ENCODE measurements at places on chromosomes 4 and X.

DNA sequence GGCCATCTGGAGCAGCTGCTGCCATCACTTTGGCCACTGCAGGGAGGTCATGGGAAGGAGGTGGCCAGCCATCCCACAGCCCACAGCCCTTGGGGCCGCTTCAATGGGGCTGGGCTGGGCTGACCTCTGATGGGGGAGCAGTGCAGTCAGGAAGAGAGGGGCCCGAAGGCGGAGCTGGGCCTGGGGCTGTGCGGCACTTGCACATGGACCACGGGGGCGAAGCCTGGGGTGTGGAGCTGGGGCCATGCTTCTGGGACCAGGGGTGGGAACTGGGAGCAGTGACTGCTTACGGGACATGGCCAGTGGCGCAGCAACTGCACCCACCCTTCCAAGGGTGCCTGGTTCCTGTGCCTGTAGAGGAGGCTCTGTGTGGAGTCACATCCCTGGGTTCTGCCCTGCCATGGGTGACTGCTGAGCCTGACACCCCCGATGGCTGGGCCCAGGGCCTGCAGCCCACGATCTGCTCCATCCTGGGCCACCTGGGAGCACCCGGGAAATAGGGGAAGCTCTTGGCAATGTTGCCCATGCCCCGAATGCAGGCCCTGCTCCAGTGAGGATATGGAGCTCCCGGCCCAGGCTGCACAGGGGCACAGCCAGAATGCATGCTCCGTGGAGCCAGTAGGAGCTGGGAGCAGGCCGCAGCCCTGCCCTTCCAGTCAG, 22.4 kb upstream of the SULT1B1 start:
- peak; percentile 6 for DNase-seq

DNA sequence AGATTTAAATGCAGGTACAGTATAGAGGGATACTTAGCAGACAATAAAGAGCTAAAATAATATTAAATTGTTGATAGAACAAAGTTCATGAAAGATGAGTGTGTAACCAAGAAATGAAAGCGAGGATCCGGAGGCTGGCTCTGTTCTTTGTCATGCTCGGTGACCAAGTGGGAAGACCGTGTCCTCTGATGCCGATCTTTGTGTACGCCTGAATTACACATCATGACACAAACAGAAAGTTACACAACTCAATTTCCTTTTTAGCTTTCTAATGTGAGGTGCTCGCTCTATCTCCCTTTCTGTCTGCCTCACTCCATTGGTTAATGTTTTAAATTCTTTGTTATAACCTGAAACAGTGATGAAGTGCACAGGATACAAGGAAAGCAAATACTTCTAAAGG, 114.8 kb upstream of the NEIL3 start:
- DNase-seq = no peak

DNA sequence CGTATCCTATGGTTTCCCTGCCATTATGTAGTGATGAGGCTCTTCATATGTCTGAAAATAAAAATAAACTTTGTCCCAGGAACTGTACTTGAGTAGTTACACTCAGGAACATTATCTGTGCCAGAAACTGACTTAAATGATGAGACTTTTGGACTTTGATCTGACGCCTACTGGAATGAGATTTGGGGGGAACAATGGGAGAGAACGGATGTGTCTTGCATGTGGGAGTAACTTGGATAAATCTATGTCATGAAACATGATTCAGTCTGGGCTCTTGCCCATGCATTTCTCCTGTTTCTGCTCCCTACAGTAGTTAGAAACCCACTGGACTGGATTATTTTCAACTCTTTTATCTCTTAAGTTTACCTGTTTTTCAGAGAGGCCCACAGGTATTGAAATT, 2351.4 kb downstream of the PCDH7 start:
- no peak for DNase-seq

DNA sequence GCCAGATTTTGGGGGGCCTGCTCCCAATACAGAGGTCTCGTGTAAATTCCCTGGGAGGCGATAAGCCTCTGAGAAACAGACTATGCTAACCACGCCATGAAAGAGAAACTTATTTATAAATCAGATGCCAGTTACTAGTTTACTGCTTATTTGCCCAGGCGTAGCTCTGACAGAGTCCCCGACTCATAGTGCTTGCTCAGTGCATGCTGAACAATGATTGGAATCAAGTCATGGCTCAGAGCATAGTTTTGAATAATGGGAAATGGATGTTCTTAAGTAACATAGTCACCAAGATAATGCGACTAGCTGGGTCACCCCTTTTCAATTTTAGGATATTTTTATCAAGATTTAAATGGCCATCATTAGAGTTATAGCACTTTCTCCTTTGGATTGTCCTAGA, 39.9 kb downstream of the HTT start:
- no peak for DNase-seq

DNA sequence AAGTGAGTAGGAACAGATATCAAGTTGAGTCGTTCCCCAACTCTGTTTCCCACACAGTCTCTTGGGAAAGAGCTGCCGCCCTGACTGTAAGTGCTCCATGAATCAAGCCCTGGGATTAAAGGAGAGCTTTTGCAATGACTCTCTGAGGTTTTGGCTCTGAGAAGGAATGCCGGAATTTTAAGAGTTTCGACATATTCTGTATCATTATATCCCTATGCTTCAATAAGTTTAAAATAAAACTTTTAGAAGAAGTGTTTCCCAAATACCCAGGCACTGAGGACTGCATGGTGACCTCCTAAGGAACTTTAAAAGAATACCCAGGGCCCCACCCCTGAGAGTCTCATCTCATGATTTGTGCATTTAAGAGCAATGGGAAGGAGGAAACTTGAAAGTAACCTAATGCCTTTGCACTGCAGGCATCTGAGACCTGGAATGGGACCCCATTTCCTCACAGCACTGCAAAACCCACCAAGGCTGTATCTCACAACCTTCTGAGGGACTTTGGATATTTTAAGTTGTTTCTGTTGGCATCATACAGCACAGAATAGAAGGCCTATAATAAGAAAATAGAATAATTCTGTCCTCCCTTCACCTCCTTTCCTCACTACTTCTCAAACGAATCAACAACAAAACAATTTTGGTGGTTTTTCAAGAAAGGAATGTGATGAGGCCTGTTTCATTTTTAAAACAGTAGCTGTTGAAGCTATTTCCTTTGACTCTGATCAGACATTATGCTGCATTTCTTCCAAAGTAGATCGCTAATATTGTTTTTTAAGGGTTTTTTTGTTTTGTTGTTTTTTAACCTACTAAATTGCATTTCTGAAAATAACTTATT, 121.2 kb downstream of the GASK1B start:
- DNase-seq = no peak

- DNase-seq = no peak
Observed at GRCh38 chr4:128658214-128658631, 151.3 kb upstream of the JADE1 start.

- no peak for DNase-seq
Observed at GRCh38 chr4:175297965-175298565, 379.9 kb downstream of the ADAM29 start.

DNA sequence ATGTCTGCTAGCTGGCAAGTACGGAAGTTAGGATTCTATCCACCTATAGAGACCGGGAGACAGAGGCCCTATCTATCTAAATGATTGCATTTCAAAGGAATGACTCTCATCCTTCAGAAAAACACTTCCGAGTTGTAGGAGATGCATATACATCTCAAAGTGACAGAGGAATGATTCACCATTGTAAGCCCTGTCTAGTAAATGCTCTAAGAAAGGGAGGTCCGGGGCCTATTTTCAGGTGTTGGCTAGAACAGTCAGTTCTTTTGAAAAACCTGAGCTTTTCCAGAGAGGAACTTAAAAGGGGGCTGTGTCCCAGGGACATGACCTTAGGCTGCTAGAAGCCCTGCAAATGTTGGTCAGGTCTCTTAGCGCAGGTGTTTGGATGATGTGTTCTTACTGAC, 262.9 kb upstream of the IL1RAPL1 start:
- no peak for DNase-seq

DNA sequence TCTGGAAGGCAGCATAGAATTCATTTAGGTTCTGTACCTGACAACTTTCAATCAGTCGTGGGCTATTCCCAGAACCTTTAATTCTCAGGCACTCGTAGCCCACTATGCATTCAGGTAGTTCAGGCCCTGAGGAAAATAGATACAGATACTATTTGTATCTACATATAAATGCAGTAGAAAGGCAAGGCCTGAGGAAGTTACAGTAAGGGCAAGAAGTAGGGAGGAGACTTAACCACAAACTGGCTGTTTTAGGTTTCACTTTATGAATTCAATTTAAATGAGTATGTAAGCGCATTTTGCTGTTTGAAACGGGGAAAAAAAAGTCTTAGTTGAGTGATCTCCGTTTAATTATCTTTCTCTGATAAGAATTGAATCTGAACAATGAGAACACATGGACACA, 529.4 kb upstream of the ATOH1 start:
- no peak for DNase-seq

DNA sequence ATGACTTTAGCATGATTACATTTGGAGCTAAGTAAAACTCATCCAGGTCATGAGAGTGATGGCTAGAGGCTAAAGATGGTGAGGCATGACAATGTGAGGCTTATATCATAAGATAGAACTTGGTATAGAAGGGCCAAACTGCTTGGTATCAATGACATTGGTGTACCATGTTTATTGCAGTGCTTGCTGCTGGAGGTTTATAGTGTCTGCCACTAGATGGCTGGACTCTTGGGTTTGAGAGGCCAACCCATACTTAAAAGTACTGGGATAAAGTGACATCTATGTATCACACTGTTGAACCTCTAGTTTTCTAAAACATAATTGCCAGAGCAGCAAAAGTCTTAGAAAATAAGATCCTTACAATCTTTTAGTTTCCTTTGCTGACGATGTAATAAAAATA, 83.0 kb upstream of the TACR3 start:
- DNase-seq = no peak

- no peak for DNase-seq
Observed at GRCh38 chr4:185865901-185866328, 53.9 kb upstream of the SORBS2 start.

- DNase-seq = no peak
Observed at GRCh38 chr4:115361781-115362180, 248.4 kb upstream of the NDST4 start.

DNA sequence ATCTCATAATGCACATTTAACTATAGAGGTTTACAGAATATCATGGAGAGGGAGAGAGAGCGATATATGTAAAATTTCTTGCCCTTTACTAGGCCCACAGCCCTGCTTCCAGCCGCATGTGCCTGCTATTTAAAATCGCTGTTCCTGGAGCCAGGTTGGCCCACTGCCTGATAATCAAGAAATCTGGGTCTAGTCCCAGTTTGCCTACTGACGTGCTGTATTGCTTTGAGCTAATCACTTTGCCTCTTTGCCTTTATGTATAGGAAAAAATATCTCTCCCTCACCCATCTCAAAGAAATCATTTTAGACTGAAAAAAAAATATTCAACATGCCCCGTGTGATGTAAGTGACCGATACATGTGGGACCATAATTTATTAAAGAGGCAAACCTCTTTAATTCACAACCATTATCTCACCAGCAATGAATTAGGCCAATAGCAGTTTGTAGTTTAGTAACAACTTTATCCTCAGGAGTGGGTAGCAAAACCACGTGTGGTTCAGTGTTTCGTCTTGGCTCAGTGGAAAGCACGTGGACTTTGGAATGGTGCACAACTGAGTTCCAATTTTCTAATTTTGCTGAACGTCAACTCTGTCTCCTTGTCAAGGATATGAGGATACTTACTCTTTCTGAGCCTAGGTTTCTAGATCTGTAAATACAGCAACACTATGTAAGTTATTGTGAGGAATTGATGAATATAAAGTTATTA, 62.6 kb downstream of the GRXCR1 start:
- DNase-seq = no peak

- DNase-seq = no peak
Observed at GRCh38 chr4:4861390-4862018, 2.0 kb downstream of the MSX1 start.

- DNase-seq = no peak
Observed at GRCh38 chrX:44842550-44843317, 1.1 kb upstream of the DUSP21 start.

- DNase-seq = no peak
Observed at GRCh38 chr4:152359208-152360044, 176.5 kb downstream of the FBXW7 start.

GRCh38 chr4:138405934-138406567, 163.9 kb upstream of the SLC7A11 start:
- peak; percentile 15 for DNase-seq

DNA sequence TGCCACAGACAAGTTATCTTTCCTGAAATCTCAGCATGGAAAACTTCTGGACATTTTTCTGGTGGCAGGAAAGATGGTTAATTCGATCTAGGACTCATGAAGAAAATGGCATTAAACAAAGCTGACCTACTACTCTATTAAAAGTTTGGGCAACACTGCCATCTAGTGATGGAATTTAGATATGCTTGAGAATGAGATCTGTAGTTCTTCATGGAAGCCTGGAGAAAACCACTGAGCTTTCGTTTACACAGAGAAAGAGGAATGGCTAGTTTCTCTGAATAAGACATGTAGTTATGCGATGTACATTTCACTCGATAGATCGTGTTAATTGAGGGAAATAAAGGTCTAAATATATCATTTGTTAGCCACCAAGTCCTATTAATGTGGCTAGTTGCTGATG, 51.7 kb upstream of the CHRDL1 start:
- peak; percentile 46 for DNase-seq

DNA sequence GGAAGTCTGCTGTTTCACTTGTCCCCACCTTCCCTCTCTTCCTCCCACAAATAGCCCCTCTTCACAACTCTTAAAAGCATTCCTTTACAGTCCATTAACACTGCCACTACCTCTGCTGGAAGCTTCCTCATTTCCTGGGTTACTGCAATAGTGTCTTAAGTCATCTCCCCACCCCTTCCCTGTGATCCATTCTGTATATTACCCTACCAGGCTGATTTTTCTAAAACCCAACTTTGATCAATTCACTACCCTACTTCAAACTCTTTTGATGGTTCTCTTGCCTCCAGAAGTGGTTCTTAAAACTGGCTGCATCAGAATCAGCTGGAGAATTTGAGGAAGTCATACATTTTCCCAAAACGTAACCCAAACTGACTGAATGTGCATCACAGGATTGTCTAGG, 8.8 kb upstream of the XIAP start:
- DNase-seq = no peak

GRCh38 chr4:174156239-174156826, 127.1 kb downstream of the FBXO8 start:
- peak; percentile 11 for DNase-seq

GRCh38 chrX:78957049-78957767, 12.0 kb downstream of the P2RY10 start:
- DNase-seq = no peak

All from GM13976 (cell line).